ENCODE measurements at places on chromosomes 12 and 14. TPM values are rescaled to one million over a fixed set of nuclear protein-coding genes. Genes with fewer than 3 reads are reported as not detected.

Gene FKBP11
- total RNA-seq, result 9.5 TPM

- no peak for DNase-seq
Observed at GRCh38 chr12:49683599-49684309, 23.5 kb downstream of the FMNL3 start.

DNA sequence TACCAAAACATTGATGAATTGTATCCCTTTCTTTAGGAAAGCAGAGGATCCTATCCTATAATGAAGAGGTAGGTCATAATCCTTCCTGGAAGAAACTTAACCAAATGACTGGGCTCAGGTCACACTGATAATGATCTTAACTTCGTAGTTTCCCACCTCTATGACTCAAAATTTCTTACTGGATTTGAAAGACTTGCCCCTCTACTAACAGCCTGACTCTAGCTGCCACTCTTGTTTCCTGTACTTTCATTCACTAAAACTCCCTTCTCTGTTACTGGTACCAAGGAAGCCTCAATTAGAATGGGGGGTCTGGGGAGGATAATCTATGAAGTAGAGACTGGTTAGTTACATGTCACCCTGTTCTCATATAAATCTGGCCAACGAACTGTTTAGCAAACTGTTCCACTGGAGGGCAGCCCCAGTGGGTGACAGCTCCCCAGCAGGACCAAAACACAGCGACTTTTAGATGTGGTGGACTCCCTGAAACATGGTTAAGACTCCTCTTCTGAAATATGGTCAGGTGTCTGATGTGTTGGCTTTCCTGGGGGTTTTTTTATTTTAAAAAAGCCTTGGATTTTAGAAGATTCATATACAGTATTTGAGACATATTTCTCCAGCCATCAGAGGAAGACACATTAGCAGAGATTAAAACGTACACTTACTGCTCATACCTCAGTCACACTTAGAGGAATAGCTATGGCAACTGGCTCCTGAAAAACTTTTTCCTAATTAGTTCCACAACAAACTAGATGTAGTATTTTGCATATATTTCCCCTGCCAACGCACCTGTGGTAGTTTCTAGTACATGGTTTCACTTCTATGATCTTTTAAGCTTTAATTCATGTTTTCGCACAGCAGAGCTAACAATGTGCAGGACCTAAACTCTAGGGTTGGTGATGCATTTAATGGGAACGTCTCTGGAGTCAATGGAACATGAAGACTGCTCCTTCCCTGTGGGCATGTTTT is 72.3 kb downstream of the ACADS start:
- no peak for DNase-seq

GRCh38 chr12:81627336-81628189 is 131.6 kb downstream of the PPFIA2 start:
- DNase-seq, result no peak

DNA sequence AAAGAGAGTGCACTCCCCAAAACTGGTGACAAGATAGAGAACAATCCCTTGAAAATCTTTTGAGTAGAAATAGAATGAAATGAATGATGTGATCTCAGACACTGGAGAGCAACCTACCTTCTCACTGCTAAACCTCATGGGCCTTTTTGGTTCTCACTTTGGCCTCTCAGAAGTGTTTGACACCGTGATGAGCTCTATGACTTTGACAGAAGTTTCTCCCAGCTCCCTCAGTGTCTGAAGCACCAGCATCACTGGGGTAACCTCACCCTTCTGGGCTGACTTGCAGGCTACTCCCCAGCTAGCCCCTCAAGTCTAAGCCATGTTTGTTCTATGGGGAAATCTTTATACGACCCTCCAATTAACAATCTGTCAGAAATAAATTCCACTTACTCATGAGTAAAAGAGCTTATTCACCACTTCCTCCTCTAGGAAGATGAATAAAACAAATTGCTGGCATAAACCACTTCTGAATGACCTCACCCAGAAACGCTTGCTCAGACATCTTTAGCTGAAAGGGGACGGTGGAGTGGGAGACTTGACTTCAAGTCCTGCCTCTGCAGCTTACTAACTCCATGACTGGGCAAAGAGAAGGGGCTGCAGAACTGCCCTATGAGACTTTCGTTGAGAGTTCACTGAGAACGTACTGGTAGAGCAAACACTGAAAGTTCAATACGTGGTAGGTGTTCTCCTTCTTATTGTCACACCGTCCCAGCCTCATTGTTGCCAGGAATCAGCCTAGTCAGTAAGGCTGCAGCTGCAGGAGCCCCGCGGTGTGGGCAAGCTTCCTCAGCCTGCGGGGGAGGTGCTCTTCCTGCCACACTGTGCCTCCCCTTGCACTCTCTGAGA is 46.5 kb downstream of the ST8SIA1 start:
- DNase-seq, result no peak
